ENCODE measurements at places on chromosomes 5 and 9.

- no peak for DNase-seq
These were observed 42.3 kb downstream of the MACROH2A1 start for GRCh38 chr5:135356522-135357318.

- no peak for DNase-seq
These were observed 25.6 kb downstream of the TMEFF1 start for GRCh38 chr9:100498592-100498991.

- peak; percentile 79 for DNase-seq
These were observed 132.6 kb downstream of the MRPL36 start for GRCh38 chr5:1666812-1667588.

GRCh38 chr9:113480612-113481011 lies 17.1 kb downstream of the RGS3 start:
- DNase-seq: no peak

- no peak for DNase-seq
These were observed 443.8 kb upstream of the CYLC2 start for GRCh38 chr9:102551346-102551745.

GRCh38 chr5:158198636-158199035 lies 339.7 kb upstream of the CLINT1 start:
- DNase-seq: no peak

DNA sequence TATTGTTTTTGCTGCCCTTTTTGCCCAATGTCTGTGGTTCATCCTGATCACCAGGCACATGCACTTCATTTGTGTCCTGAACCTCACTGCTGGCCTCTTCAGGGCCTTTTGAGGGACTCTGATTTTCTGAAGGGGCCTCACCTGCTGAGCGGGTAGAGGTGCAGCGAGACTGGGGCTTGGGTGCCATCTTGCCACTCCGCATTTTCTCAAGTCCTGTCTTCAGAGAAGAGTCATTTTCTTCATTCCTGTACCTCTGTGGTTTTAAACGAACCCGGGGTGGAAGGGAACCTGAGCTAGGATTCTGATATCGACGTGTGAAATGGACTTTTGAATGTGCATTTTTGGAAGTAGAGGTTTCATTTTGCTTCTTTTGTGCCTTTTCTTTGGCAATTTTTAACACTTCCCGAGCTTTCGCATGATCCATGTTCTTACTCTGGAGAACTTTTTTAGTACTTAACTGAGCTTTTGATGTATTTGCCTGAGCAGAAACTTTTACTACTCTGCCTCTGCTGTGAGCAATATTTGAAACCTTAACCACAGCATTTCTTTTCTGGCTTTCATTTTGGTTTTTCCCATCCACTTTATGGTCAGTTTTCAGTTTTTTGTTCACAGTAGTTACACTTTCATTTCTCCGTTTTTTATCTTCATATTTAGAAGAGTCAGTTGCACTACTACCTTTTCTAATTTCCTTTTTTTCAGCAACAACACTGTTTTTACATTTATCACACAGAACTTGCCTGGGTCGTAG lies 26.1 kb downstream of the PWWP2A start:
- DNase-seq: no peak

GRCh38 chr5:171120986-171121622 lies 187.9 kb upstream of the TLX3 start:
- no peak for DNase-seq

GRCh38 chr9:7892975-7893374 lies 93.4 kb upstream of the DMAC1 start:
- no peak for DNase-seq

GRCh38 chr9:96071076-96071814 lies 195.8 kb downstream of the ERCC6L2 start:
- no peak for DNase-seq

- DNase-seq: no peak
These were observed 270.7 kb upstream of the PAPPA start for GRCh38 chr9:115882911-115883310.

All from NCI-H748 treated with DMSO at 0.1 percent for 48 hours (cell line).